ENCODE measurements at places on chromosomes 16 and 17. TPM values are rescaled to one million over a fixed set of nuclear protein-coding genes. Genes with fewer than 3 reads are reported as not detected.

GRCh38 chr17:7285679-7286078 is 4.2 kb downstream of the SLC2A4 start:
- H3K4me1 ChIP-seq, result peaks cover 9% of the 10 kb centered on the region
- no peak overlapping the region for H3K27ac ChIP-seq
- H3K27me3 ChIP-seq, result no peaks in the 10 kb centered on the region
- H3K4me3 ChIP-seq, result no peak overlapping the region
- H3K36me3 ChIP-seq, result no peaks in the 10 kb centered on the region

KCNG4 gene
- not detected for total RNA-seq

TPPP3 gene
- 10.0 TPM for total RNA-seq

SLC16A11 gene
- 2.3 TPM for total RNA-seq
